ENCODE measurements at places on chromosomes 2 and 18.

DNA sequence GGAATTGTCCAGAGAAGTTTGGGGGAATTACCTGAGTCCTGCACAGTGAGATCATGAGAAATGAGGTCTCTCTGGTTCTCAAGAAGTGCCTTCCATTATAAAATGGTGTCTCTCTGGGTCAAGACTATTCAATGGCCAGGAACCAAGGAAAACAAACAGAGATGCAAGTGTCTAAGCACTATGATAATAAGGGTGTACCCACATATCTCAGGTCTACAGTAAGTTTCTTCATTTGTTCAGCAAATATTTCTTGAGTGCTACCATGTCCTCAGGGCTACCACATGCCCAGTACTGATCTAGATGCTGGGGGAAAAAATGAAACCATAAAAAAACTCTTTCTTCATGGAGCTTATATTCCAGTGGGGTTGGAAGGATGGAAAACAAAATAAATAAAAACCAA lies 170.0 kb downstream of the ACKR3 start:
- DNase-seq: no peak

DNA sequence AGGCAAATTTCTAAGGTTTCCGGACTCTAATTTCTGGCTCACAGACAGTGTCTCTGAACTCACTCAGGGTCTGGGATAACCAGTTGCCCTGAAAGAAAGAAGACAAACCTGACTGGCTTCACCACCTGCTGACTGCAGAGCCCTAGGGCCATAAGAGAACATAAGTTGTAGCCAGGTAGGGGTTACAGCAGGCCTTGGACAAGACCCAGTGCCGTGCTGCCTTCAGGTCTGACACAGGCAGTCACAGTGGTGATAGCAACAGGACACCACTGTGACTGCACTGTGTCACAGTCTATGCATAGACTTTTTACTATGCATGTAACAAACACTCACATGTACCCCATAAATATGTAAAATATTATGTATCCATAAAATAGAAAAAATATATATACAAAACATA lies 508.5 kb downstream of the PID1 start:
- DNase-seq: no peak

- DNase-seq: peak; percentile 8
Observed at GRCh38 chr2:226423498-226423960, 376.1 kb downstream of the IRS1 start.

- peak; percentile 12 for DNase-seq
Observed at GRCh38 chr2:42133771-42134195, 35.4 kb upstream of the EML4 start.

Data from effector memory CD4-positive, alpha-beta T cell (primary cell).